ENCODE measurements at places on chromosomes 5 and 9.

- no peak for DNase-seq
Measured at GRCh38 chr9:3721096-3721495, 195.3 kb upstream of the RFX3 start.

- no peak for DNase-seq
Measured at GRCh38 chr5:68283766-68284165, 68.2 kb downstream of the PIK3R1 start.

- DNase-seq, result no peak
Measured at GRCh38 chr9:136231478-136232297, 13.9 kb downstream of the QSOX2 start.

- DNase-seq, result no peak
Measured at GRCh38 chr5:116942622-116943021, 368.0 kb upstream of the SEMA6A start.

GRCh38 chr5:159331093-159331973 is 1.0 kb upstream of the IL12B start:
- peak; percentile 27 for DNase-seq

GRCh38 chr5:119537704-119538103 is 85.4 kb downstream of the HSD17B4 start:
- no peak for DNase-seq

- no peak for DNase-seq
Measured at GRCh38 chr5:81922854-81923279, 49.0 kb upstream of the ATG10 start.

- no peak for DNase-seq
Measured at GRCh38 chr9:92527832-92528521, 7.8 kb downstream of the ECM2 start.
